ENCODE measurements at places on chromosomes 12 and 14.

DNA sequence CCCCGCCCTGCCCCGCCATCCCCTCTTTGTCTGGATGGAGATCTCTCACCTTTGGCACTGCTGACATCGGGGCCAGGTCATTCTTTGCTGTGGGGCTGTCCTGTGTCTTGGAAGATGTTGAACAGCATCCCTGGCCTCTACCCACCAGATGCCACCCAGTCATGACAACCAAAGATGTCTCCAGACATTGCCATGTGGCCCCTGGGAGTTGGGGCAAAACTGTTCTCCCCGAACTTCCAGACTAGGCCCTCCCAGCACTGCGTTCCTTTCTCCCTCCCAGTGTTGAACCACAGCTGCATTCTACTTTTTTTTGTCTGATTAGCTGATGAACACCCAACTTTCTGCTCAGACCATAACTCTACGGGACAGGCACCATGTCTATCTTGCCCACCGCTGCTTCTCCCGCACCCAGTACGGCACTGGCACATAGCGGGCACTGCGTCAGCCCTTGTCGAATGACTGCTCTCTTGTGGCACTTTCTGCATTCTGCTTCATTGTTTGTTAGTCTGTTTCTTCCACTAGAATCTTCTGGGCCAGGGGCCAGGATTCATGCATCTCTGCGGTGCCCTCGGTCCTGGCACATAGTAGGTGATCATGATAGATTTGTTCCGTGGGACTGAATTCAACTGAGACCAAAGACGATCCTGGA lies 13.1 kb upstream of the MYL2 start:
- no peak for DNase-seq

GRCh38 chr12:5746917-5747316 lies 198.1 kb downstream of the ANO2 start:
- no peak for DNase-seq

- DNase-seq: peak; percentile 20
Observed at GRCh38 chr12:124512667-124513296, 54.6 kb downstream of the NCOR2 start.

GRCh38 chr12:94704452-94705306 lies 54.3 kb upstream of the TMCC3 start:
- DNase-seq: no peak

DNA sequence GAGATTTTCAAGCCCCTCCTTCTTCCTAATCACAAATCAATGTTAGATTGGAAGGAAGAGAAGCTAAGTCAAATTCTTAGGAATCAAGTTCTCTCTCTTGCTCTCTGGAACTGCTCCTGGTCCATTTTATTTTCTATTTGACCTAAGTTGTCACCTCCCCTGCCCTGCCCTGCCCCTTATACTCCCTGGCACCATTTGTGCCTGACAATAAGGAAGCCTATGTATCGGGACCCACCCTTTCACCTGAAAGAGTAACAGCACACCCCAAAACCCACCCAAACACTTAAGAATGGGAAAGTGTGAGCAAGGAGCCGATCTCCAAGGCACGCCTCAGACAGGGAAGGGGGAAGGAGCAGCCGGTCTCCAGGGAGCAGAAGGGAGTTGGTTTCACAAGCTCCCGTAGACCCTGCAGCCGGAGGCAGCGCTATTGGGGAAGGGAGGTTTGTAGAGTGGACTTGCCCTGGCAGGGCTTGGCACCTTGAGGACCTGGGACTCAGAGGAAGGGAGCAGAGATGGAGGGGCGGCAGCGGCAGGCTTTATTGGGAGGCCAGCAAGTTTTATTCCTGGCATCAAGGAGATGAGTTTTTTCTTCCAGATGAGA lies 1.6 kb downstream of the LRRC74A start:
- no peak for DNase-seq

DNA sequence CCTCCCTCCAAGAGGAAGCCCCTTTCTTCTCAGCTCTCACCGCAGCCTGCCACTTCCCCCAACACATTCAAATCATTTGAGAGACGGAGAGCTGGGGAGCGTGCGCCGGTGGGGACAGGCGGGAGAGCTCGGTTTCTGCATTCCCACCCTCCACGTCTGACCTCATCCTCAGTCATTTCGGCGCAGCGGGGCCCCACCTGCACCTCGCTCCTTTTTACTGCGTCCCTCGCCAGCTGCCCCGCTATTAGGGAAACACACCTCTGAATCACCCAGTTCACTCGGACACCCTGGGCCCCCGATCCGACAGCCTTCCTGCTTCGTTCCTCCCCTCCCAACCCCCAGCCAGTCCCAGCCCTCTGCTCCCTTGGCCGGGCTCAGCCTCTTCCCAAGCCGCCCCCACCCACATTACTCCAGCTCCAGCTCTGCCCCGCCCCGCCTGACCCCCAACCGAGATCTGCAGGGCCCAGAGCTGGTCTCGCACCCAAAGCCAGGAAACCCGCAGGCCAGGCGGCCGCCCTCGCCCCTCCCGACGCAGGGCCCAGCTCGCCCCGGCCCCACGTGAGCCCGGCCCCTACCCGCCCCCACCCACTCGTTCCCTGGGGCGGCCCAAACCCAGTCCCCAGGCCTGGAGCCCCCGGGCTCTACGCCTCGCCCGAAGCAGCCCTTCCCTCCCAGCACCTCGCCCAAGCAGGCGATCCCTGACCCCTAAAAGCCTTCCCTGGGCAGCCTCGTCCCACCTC lies 783 bp downstream of the CORO1C start:
- DNase-seq: peak; percentile 77

- no peak for DNase-seq
Observed at GRCh38 chr14:20617138-20618003, 24.1 kb downstream of the OR6S1 start.

Data from NCI-H2081 (cell line).